DMS79 (cell line): ENCODE measurements at places on chromosomes 16 and 17.
A peak's percentile ranks its signal among the peaks of the same experiment; 100 is the strongest.

DNA sequence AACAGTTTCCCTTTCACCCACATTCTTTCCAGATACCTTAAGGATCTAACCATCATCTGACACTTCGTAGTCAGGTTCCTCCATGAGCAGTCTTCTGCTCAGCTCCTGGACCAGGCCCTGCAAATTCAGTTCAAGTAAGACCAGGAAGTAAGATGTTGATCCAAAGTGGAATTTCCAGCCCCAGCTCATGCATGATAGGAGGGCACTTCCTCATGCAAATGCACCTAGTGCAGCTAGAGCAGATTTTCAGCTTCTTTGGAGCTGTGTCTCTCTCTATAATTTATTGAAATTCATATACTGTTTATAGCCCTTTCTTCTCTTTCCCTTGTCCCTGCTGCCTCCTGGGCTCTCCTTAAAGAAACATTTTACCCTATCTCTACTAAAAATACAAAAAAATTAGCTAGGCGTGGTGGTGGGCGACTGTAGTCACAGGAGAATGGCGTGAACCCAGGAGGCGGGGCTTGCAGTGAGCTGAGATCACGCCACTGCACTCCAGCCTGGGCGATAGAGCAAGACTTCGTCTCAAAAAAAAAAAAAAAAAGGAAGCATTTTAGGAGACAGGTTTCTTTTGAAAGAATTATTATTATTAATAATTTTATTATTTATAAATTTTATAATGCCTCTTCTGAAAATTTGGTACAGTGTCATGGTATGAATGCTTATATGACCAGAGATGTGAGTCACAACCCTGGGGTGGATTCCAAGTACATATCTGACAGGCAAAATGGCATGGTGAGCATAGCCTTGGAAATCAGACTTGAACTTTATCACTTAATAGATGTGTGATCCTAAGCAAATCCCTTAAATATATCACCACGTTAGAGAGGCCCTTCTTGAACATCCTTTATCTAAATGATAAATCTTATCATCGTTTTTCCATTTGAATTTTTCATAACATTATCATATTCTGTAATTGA is 94.3 kb downstream of the SSH2 start:
- no peak for DNase-seq

DNA sequence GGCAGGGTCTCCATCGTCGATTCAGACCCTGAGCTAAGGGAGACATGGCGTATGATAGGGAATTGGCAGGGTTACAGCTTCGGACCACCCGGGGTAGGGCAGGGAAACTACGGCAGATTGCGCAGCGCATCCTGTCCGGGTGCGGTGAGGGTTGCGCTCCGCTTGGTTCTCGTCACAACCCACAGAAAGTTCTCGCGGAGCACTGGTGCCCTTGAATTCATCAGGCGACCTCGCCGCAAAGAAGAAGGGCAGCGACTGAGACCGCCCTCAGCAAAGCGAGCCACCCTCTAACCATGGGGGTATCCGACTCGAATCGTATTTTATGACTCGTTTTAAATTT is 1.2 kb downstream of the HS3ST3B1 start:
- DNase-seq, result no peak

GRCh38 chr16:17877821-17878360 is 407.1 kb upstream of the XYLT1 start:
- no peak for DNase-seq

DNA sequence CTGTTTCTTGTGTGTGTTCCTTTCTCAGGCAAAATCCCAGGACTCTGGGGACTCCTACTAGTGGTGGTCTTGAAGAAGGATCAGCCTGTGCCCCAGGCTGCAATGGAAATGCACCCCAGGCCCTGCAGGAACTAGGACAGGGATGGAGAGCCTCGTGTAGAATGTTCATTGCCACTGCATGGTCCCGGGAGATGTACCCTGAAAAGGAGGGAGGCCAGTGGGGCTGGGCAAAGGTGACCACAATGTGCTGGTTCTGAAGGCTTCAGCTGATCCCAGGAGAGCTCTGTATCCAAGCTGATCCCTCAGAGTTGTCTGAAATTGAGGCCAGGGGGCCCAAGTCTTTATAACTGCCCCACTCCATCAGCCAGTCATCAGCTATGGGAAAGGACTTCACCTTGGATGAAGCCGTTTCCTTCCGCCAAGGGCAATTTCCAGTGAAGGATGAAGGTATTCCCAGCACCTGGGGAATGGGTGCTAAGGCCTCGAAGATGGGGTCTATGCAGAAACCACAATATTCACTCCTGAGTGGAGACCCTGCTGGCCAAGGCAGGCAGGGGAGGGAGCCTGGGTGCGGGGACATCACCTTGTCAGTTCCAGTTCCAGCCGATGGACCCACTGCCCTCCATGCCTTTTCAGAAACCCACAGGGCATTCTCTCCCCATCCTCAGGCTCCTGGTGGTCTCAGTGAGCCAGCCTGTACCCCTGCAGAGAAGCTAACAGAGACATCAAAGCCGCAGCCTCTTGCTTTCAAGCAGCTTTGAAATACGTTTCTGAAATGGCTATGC is 59.9 kb upstream of the CDH5 start:
- DNase-seq, result no peak

DNA sequence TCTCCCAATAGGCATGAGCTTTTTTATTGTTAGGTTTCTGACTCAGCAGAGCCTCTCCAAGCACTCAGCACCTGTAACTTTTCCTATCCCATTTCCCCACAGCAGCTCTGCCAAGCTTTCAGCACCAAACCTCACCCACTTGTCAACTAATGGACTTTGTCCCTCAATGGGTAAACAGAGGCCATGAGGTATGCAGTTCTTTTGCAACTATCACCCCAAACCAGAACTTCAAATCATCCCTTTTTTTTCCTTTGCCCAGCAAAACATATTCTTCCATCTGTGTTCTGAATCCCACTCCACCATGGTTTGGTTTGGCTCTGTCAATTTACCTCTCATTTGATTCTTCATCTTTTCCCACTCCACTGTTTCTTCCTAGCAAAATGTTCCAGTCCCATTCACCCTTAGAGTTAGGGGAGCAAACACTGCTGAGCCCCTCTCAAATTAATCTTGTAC is 58.1 kb downstream of the TOX3 start:
- DNase-seq, result no peak

- DNase-seq, result no peak
These were observed 246.6 kb upstream of the RPL38 start for GRCh38 chr17:73956595-73957465.

GRCh38 chr17:72434991-72435618 is 314.3 kb downstream of the SOX9 start:
- no peak for DNase-seq

DNA sequence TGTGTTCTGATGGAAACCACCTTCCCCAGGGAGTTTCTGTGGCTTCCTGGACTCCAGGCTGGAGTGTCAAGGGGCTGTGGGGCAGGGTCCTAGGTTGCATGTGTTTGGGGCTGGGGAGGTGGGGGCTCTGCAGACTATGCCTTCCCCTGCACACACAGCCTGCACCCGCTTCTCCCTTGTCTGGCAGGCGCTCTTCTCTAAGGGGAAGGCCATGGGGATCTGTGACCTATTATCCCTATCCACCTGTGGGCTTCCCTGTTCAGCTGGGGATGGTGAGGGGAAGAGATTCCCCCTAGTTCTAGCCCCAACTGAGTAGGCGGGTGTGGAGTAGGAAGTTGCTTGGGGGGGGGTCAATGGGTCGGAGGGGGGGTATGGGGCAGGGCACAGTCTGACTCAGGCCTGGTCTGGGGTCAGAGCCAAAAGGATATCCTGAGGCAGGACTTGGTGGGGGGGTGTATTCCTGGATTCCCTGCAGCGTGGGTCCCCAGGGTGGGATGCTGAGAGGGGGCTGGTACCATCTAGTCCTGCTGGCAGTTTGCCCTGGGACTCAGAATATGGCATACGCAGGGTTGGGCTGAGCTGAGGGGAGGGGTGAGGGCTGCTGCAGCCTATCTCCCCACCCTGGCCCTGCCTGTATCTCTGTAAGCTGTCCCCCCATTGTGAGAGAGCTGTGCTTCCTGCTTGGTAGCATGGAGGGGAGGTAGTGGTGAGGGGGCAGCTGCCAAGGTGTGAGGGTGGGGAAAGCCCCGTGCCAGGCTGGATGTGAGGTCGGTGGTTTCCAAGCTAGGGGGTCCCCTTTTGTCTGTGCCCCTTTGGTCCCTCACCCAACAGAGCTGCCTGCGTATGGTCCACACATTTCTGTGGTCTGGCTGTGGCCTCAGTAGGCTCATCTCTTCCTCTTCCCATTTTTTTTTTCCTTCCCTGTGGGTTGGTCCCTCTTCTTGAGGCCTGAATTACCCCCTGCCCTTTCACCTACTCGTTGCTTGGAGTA is 14.7 kb downstream of the RARA start:
- DNase-seq, result no peak

GRCh38 chr16:21613781-21614180 is 14.4 kb downstream of the METTL9 start:
- no peak for DNase-seq

GRCh38 chr16:30609926-30610839 is at the start of gene ZNF689:
TSS of gene ZNF689 (minus strand) at chr16:30610389. CDS start at chr16:30610041, 348 bp downstream.
- DNase-seq, result peak; percentile 98

- no peak for DNase-seq
These were observed 366.1 kb downstream of the XYLT1 start for GRCh38 chr16:17104654-17105053.

DNA sequence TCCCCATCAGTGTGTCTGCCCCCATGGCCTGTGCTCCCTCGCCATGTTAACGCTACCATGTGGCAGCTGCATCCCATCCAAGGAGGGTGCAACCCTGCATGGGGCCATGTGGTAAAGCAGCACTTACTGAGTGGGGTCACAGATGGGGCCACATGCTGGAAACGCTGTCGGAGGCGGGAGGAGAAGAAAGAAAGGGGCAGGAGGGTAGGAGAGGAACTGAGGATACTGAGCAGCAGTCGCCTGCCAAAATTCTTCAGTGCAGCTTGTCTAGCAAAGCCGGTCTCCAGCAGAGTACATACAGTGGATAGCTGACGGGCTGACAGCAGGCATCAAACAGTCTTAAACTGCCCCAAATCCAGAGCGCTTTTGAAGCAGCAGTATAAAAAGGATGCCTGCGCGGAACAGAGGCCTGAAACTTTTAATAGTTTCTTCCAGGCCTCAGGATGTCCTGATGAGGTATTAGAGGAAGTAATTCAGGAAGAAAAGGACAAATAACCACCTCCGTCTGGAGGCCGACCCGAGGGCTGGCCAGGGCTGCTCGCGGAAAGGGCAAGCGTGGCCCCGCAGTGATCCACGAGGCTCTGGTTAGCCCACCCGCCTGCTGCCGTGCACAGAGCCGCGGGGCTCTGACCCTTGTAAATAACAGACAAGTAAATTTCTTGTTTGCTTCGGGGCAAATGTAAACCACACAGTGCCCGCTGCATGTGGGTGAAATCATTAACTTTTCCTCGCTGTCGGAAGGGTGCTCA is 149.0 kb downstream of the CCDC182 start:
- DNase-seq, result no peak

DNA sequence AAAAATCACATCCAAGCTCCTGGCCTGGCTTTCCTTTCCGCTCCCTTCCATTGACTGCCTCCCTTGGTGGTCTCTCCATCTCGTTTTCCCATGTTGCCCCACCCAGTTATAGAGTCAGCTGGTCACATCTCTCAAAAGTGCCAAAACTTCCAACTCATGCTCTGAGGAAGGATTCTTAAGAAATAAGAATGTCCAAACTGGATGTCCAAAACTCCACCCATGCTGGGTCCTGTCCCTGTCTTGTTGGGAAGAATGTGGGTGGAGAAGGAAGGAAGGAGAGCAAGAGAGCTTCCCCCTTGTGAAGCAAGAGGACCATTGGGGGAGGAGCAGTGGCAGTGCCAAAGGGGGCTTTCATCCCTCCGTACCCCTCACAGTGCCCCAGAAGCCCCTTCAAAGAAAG is 44.6 kb upstream of the MAP3K14 start:
- DNase-seq, result no peak

DNA sequence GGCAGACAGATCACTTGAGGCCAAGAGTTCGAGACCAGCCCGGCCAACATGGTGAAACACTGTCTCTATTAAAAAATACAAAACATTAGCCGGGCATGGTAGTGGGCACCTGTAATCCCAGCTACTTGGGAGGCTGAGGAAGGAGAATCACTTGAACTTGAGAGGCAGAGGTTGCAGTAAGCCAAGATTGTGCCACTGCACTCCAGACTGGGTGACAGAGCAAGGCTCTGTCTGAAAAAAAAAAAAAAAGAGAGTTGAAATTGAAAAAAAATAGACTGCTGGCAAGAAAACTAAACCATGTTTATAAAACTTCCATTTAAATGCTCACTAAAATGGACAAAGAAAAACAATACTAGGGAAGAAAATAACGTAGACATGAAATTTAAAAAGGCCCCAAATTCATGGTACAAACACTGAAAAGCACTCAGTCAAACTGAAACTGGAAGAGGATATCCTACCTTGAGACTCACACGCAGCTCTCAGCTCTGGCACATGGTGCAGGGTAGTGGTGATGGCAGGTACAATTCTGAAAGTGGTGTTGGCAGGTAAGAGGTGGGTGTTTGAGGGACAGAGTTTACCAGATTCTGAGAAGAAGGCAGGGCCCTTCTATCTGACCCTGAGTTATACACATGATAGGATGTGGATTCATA is 19.3 kb downstream of the CNTROB start:
- DNase-seq, result no peak

DNA sequence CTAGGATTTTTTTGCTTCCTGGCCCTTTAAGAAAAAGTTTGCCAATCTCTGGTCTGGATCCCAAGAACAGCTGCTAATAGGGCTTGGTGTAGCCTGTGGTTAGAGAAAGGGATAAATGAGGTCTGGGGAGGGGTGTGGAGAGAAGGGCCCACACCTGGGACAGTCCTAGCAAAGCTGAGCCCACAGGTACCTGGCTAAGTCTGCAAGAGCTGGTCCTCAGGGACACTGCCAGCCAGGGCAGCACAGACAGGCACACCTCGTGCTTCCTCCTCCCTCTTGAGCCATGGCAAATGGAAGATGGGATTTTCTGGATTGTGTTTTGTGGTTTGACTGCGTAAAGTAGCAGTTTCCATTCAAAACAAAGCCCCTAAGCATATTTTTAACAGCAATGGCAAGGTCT is 217.5 kb downstream of the SOX9 start:
- DNase-seq, result no peak

DNA sequence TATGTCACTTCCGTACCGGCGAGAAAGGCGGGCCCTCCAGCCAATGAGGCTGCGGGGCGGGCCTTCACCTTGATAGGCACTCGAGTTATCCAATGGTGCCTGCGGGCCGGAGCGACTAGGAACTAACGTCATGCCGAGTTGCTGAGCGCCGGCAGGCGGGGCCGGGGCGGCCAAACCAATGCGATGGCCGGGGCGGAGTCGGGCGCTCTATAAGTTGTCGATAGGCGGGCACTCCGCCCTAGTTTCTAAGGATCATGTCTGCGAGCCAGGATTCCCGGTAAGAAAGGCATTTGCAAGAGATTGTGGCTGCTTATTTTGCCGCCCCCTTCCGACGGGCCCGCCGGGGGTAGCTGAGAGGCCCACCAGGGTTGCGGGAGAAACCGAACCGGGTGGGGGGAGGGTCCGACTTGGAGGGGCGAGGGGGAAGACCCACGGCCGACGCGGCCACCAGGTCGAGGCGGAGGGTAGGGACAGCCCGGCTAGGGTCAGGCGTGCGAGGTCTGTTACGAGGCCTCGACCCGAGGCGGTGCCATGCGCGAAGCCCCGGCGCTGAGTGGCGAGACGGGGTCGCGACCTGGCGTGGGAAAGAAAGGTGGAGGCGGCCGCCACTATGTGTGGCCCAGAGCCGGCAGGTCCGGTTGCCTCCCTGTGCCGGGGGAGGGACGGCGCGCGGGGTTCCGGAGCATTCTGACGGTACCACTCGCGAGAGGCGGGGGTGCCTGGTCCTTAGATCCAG is 6.7 kb upstream of the CD68 start:
- peak; percentile 98 for DNase-seq
